Mesenchymal stem cell (in vitro differentiated cells and primary cell): ENCODE measurements at places on chromosomes 12 and 14.

- no peak for DNase-seq
- no peaks in the 10 kb centered on the region for H3K36me3 ChIP-seq
- no peaks in the 10 kb centered on the region for H3K27me3 ChIP-seq
- no peaks in the 10 kb centered on the region for H3K4me1 ChIP-seq
These were observed 272.4 kb upstream of the NPAS3 start for GRCh38 chr14:32666308-32666707.

DNA sequence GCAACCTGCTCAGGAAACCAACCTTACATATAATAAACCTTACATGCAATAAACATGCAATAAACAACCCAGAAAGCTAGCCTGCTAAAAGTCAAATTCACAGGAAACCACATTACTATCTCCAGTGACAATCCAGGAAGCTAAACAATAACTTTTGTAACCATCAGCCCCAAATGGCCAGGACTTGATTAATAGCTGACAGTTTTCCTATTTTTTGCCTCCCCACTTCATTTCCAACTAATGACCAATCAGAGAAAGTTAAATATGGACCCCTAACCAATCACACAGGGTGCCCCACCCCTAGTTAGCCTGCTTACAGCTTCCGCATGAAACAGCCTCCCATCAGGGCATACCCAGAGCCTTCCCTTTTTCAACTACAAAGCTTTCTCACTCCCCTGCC is 152.2 kb upstream of the LMNTD1 start:
- DNase-seq: peak; percentile 60
- peaks cover 2% of the 10 kb centered on the region for H3K4me1 ChIP-seq
- H3K4me3 ChIP-seq: no peak overlapping the region
- H3K27me3 ChIP-seq: no peaks in the 10 kb centered on the region
- no peaks in the 10 kb centered on the region for H3K36me3 ChIP-seq
- H3K27ac ChIP-seq: no peak overlapping the region

- H3K27me3 ChIP-seq: peaks cover 17% of the 10 kb centered on the region
- DNase-seq: peak; percentile 63
- H3K27ac ChIP-seq: no peak overlapping the region
- H3K4me3 ChIP-seq: no peak overlapping the region
- no peaks in the 10 kb centered on the region for H3K36me3 ChIP-seq
- peaks cover 1% of the 10 kb centered on the region for H3K4me1 ChIP-seq
These were observed 11.4 kb downstream of the GPR19 start for GRCh38 chr12:12684375-12685106.

DNA sequence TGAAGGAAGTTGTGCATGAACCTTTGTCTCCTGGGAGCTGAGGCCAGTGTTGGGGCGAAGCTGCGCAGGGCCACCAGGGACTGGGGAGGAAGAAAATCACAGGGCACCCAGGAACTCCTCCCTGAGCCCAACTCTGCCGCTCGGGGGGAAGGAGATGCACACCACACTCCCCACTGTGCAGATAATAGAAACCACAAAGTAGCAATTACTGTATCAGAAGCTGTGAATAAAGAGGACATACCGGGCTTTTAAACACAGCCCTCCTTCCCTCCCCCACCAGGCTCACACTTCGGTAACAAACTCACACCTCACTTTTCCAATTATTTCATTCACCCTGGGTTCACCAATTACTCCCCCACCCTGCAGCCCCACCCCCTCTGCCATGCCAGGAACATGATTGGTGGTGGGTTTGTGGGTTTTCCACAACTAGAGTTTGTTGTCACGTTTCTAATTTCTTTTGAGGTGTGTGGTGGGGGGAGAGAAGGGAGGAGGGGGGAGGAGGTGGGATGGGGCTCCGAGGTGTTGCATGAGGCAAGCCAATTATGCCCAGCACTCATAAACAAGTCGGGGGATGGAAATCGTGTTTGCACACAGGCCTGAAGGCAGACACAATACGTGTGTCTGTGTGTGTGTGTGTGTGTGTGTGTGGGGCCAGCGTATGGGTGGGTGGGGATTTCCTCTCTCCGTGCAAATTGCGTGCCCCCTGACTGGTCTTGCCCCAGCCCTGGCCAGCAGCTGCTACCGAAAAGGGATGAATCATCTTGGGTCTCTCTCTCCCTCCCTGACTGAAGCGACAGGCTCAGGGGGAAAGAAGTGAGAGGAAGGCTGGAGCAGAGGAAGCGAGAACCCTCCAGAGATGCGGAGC is 103.3 kb downstream of the RBM19 start:
- H3K4me1 ChIP-seq: peaks cover 31% of the 10 kb centered on the region
- no peaks in the 10 kb centered on the region for H3K27me3 ChIP-seq
- no peak overlapping the region for H3K4me3 ChIP-seq
- H3K36me3 ChIP-seq: peaks cover 19% of the 10 kb centered on the region
- peak overlapping the region; percentile 63 for H3K27ac ChIP-seq
- peak; percentile 96 for DNase-seq

DNA sequence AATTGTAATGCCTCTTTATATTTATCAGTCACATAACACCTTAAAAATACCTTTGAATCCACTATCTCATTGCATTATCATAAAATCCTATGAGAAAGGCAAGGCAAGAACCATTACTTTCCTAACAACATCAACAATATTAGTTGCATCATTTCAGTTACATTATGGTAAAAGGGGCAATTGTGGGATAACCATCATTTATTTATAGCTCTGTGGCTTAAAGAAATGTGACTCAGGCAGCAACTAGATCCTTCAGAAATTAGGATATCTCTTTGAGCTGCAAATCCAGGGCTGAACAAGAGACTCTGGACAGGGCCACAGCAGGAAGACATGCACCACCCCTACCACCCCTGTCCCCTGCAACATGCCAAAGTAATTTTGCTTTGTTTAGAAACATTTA is 36.4 kb downstream of the EPS8 start:
- H3K27ac ChIP-seq: no peak overlapping the region
- no peaks in the 10 kb centered on the region for H3K27me3 ChIP-seq
- H3K4me1 ChIP-seq: peaks cover 8% of the 10 kb centered on the region
- peak; percentile 65 for DNase-seq
- H3K4me3 ChIP-seq: no peak overlapping the region
- H3K36me3 ChIP-seq: no peaks in the 10 kb centered on the region

DNA sequence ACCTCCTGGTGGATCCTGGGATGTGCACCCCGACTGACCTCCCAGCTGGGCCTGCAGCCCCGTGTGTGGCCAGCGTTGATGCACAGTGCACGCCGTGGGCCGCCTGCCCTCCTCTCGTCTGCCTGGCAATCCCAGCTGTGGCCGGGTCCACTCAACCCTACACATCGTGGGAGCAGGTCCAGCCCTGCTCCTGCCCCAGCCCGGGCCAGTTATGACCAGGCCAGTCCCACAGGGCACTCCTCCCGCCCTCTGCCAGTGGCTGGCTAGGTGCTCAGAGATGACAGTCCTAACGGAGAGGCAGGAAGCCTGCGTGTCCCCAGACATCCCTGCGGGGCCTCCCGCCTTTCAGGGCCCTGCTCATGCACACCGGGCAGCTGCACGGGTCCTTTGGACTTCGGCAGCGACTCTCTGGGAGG is 10.8 kb downstream of the GALNT9 start:
- no peak for DNase-seq
- no peaks in the 10 kb centered on the region for H3K27me3 ChIP-seq
- H3K36me3 ChIP-seq: no peaks in the 10 kb centered on the region
- no peak overlapping the region for H3K27ac ChIP-seq
- no peak overlapping the region for H3K4me3 ChIP-seq

- H3K27me3 ChIP-seq: peaks cover 19% of the 10 kb centered on the region
- H3K4me3 ChIP-seq: no peak overlapping the region
- no peak overlapping the region for H3K27ac ChIP-seq
- H3K36me3 ChIP-seq: no peaks in the 10 kb centered on the region
These were observed 41.6 kb upstream of the VASH1 start for GRCh38 chr14:76719666-76720065.

DNA sequence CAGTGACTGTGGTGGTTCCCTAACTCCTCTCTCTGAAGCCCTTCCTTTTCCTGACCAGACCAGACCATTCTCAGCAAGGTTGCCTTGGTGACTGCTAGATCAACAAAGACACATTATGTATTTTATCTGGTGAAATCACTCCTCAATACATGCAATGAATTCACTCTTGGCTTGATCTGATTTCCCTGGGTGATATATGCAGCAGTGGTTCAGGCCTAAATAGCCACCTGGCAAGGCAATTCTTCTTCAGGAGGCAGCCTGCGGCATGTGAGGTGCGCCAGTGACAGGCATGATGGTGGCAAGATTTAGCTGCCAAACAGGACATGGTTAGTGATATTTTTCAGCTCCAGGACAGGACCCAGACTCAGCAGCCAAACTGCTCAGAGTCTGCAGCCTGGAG is 350.3 kb upstream of the CCDC196 start:
- H3K27ac ChIP-seq: no peak overlapping the region
- H3K4me3 ChIP-seq: no peak overlapping the region
- H3K4me1 ChIP-seq: no peaks in the 10 kb centered on the region
- no peaks in the 10 kb centered on the region for H3K27me3 ChIP-seq

- peaks cover 6% of the 10 kb centered on the region for H3K4me1 ChIP-seq
- no peak for DNase-seq
- no peaks in the 10 kb centered on the region for H3K36me3 ChIP-seq
- no peak overlapping the region for H3K4me3 ChIP-seq
- H3K27ac ChIP-seq: no peak overlapping the region
These were observed 99.6 kb downstream of the PTPN11 start for GRCh38 chr12:112518365-112518735.

DNA sequence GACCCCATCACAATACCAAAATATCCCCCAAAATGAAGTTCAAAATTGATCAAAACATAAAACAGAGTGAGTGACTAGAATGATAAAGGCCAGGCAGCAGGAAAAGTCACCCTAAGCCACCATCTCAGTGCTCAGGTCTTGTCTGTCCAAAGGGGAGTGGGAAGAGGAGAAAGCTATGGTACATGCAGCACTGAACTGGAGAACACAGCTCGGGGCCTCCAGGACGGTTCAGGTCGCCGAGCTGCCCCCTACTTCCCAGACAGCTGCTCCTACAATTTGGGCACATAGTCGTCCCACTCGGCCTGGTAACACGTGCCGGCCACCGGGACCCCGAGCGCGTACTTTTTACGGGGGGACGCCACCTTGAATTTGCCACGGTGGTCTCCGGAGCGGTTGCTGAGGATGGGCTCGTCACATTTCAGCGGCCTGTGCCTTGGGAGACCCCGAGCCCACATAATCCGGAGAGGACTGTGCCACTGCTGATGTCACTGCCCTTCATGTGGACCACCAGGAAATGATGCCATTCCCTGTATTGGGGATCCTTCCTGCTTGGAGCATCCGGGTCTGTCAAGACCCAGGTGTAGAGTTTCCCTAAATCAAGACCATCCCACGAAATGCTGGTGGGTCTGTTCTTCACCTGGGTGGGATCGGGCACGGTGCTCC is 31.6 kb downstream of the AK7 start:
- H3K4me3 ChIP-seq: peak overlapping the region; percentile 68
- no peaks in the 10 kb centered on the region for H3K4me1 ChIP-seq
- no peaks in the 10 kb centered on the region for H3K27me3 ChIP-seq
- no peak overlapping the region for H3K27ac ChIP-seq
- DNase-seq: no peak
- H3K36me3 ChIP-seq: no peaks in the 10 kb centered on the region

DNA sequence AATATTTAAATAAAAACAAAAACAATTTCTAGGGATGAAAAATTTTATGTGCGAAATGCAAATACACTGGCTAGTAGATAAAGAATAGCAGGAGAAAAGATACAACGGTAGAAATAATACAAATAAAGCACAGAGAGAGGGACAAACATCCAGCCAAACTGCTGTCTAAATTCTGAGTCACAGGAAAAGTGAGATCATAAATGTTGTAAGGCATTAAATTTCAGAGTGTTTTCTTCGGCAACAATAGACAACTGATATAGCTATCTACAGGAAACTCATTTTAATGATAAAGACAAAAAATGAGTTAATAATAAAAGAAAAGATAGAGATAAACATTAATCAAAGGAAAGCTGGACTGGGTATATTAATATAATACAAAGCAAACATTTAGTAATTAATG is 122.2 kb downstream of the NTS start:
- no peaks in the 10 kb centered on the region for H3K4me1 ChIP-seq
- H3K27me3 ChIP-seq: no peaks in the 10 kb centered on the region
- peaks cover 13% of the 10 kb centered on the region for H3K36me3 ChIP-seq
- H3K27ac ChIP-seq: no peak overlapping the region
- H3K4me3 ChIP-seq: no peak overlapping the region

DNA sequence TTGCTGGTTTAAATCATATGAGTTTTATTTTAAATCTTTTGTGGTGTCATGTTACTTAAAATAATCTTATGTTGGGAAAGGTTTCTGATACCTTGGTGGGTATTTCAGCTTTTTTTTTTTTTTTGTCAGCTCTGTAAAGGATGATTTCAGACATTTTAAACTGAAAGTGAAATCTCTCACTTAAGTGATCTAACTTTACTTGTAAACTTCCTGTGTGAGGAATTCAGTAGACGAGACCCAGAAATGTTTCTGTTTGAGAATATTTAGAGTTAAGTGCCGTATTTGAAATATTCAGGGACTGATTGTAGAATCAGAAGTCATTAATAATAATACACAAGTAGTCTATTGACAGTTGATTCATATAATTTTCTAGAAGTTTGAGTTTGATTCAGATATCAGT is 37.8 kb downstream of the PROX2 start:
- peak overlapping the region; percentile 47 for H3K4me3 ChIP-seq
- peak; percentile 54 for DNase-seq
- H3K4me1 ChIP-seq: peaks cover 5% of the 10 kb centered on the region
- no peak overlapping the region for H3K27ac ChIP-seq

DNA sequence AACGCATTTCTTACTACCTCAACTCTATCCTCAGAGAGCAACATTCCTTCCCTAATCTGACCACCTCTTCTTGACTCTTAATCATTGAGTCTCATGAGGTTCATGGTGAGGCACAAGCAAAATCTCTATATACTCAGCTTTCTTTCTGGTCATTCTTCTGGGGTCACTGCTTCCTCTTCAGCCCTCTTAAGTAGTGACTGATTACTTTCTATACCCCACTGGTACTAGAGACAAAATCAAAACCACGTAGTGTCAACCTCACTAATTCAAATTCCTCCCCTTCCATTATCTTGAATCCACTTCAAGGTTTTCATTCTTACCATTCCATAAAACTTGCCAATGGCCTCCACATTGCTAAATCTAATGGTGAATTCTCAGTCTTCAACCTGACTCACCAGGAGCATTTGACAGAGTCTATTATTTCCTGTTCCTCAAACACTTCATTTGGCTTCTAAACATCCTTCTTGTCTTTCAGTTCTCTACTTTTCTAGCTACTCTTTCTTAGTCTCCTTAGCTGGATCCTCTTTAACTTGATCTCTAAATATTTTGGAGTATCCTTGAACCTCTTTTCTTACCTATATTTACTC is 6.8 kb downstream of the WDHD1 start:
- H3K27me3 ChIP-seq: no peaks in the 10 kb centered on the region
- H3K4me3 ChIP-seq: no peak overlapping the region
- DNase-seq: peak; percentile 14
- peaks cover 3% of the 10 kb centered on the region for H3K36me3 ChIP-seq

DNA sequence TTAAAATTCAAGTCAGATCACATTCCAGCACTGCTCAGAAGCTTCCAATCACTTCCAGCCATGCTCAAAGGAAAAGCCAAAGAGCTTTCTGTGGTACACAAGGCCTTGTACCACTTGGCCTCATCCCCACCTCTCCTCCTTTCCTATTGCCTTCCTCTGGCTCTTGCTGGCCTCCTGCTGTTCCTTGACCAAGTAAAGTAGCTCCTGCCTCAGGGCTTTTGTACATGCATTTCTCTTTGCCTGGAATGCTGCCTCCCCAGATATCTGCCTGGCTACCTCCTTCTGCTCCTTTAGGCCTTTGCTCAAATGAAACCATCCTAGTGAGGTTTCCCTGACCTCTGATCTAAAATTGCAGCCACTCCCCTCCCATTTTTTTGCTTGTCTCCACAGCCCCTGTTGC is 51.2 kb upstream of the TCL1B start:
- no peak for DNase-seq
- H3K27ac ChIP-seq: no peak overlapping the region
- H3K36me3 ChIP-seq: no peaks in the 10 kb centered on the region
- H3K4me3 ChIP-seq: no peak overlapping the region
- H3K27me3 ChIP-seq: peaks cover 3% of the 10 kb centered on the region
